ENCODE measurements at places on chromosomes 7 and 10.

GRCh38 chr10:46198516-46198915 is 88.3 kb upstream of the ANTXRL start:
- DNase-seq: no peak

GRCh38 chr7:150947241-150947745 is 30.8 kb downstream of the KCNH2 start:
- no peak for DNase-seq

GRCh38 chr7:1933066-1933750 is 263.1 kb downstream of the ELFN1 start:
- no peak for DNase-seq

DNA sequence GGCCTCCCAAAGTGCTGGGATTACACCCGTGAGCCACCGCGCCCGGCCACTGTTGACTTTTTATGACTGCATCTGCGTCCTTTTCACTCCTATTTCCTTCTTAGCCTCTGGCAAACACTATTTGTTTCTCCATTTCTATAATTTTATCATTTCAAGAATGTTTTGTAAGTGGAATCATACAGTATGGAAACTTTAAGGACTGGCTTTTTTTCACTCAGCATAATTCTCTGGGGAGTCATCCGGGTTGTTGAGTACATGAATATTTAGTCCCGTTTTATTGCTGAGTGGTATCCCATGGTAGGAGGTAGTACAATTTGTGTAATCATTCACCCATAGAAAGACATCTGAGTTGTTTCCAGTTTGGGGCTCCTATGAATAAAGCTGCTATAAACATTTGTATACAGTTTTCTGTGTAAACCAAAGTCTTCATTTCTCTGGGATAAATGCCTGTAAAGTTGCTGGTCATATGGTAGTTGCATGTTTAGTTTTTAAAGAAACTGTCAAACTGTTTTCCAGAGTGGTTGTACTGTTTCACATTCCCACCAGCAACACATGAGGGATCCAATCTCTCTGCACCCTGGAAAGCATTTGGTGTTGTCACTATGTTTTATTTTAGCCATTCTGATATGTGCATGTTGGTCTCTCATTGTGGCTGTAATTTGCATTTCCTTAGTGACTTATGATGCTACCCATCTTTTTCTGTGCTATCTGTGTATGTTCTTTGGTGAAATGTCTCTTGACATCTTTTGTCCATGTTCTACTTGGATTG is 139.6 kb upstream of the EEPD1 start:
- no peak for DNase-seq

- no peak for DNase-seq
These were observed 9.0 kb upstream of the TACR2 start for GRCh38 chr10:69425511-69426298.

- DNase-seq: no peak
These were observed 33.4 kb downstream of the ELFN1 start for GRCh38 chr7:1703441-1703840.

DNA sequence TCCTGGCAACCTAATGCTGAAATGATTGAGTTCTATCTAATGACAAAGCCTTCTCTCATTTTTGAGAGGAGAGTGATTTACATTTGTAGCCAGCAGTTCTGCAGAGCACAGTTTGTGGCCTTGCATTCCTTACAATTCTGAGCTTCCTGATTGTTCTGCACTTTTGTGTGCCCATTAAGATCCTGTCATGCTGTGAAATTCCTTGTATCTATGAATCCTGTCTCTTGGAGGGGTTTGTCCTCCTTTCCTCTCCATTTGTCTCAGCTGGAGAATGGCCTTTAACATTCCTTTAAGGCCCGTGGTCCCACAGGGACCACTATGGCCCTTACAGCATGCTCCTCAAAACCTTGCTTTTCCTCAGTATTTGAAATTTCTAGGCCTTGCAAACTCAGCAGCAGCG is 10.4 kb downstream of the KLHL7 start:
- DNase-seq: no peak

DNA sequence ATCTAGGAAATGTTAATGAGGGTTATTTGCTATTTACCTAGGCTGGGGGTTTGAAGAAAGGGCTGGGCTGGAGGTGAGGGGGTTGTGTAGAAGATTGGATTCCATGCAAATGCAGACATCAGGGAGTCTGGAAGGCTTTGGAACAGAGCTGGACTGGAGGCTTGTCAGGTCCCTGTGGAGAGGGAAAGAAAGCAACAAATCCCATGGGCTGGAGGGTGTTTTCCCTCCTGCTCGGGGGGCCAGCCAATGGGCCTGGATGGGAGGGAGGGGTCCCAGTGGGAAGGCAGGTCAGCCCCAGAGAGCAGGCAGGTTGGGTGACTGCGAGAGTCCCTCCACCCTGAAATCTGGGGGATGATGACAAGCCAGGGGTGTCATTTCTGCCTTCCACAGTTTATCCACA is 431.8 kb downstream of the RPS24 start:
- DNase-seq: no peak

DNA sequence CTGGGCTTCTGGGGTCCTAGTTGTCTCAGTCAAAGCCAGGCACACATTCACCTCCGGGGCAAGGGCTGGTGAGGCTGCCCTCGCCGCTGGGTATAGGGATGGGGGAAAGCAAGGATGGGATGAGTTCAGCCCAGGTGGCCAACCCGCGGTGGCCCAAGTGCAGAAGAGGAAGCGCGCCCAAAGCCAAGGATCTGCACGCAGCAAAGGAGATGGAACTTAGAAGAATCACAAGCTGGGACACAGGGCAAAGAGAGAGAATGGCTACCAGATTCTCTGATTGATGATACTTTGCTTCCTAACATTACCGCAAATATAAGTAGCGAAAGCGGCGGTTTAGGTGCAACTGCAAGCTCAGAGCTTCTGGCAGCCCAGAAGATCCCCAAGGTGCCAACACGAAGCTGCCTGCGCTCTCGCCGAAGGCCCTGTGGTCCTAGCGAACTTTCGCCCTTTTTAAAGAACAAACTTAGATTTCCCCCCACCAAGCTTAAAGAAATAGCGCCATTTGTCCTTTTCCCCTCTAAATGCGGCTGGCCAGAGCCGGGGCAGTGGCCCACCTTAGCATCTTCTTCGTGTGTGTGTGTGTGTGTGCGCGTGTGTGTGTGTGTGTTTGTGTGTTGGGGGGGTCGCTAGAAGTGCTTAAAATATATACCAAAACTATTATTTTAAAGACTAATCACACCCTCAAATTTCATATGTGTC is 927 bp upstream of the MKX start:
- DNase-seq: no peak

- no peak for DNase-seq
These were observed 8.5 kb upstream of the NRCAM start for GRCh38 chr7:108464743-108465142.

- DNase-seq: no peak
These were observed 4.5 kb downstream of the STMP1 start for GRCh38 chr7:135666846-135667245.

GRCh38 chr7:123865517-123866117 is 20.6 kb downstream of the HYAL4 start:
- peak; percentile 33 for DNase-seq

GRCh38 chr7:151503902-151504714 is 15.6 kb downstream of the RHEB start:
- DNase-seq: peak; percentile 29

DNA sequence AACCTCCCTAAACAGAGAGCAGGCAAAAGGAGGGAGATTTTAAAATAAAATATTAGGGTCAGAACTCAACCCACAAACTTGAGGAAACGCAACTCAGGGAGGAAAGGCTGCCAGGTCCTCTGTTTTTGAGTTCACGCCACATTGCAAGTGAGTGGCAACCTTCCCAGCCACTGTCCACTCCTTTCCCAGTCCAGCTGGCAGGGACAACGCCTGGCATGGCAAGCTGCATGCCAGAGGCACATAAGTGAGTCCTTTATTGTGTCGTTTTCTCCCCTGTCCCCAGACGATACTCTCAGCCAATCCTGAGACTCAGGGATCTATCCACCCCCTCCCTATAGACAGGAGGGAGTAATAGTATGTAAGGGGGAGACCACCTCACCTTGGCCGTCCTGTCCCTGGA is 22.4 kb downstream of the FBXW4 start:
- DNase-seq: no peak

GRCh38 chr7:47360301-47360900 is 221.5 kb downstream of the TNS3 start:
- no peak for DNase-seq

GRCh38 chr7:121873289-121874194 is 581 bp downstream of the PTPRZ1 start:
- peak; percentile 29 for DNase-seq

DNA sequence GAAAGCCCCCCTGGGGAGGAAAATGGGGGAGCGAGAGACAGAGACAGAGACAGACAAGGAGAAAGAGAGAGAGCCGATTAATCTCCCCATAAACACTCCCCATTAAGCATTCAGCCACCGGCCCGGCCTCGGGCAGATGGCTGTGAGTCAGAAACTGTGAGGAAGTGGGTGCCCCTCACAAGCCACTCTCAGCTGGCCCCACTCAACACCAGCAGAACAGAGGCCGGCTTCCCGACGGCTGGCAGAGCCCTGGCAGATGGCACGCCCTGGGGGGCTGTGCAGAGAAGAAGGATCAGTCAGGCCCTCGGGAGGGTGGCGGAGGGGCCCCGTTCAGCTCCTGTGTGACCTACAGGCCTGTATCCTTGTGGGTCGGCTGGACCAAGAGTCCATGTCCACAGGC is 41.2 kb downstream of the CAMK2B start:
- DNase-seq: peak; percentile 41

GRCh38 chr10:59303018-59303417 is 59.3 kb downstream of the FAM13C start:
- DNase-seq: no peak

DNA sequence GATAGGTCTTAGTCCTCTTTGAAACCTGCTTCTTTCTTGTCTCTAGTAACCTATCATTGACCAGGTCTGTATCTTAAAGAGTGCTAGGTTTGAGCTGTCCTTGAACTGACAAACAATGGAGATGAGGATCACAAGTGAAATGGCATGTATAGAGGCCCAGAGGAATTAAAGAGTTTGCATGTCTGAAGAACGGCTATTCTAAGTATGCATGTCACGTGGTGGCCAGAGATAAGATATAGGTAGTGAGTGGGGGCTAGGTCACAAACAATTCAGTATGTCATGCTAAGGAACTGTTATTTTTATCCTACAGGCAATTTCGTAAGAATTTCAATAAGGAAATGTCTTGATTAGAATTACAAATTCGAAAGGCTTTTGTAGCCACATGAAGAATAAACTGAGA is 95.3 kb downstream of the SUGCT start:
- no peak for DNase-seq

GRCh38 chr10:61792921-61793320 is 108.6 kb upstream of the ARID5B start:
- no peak for DNase-seq

DNA sequence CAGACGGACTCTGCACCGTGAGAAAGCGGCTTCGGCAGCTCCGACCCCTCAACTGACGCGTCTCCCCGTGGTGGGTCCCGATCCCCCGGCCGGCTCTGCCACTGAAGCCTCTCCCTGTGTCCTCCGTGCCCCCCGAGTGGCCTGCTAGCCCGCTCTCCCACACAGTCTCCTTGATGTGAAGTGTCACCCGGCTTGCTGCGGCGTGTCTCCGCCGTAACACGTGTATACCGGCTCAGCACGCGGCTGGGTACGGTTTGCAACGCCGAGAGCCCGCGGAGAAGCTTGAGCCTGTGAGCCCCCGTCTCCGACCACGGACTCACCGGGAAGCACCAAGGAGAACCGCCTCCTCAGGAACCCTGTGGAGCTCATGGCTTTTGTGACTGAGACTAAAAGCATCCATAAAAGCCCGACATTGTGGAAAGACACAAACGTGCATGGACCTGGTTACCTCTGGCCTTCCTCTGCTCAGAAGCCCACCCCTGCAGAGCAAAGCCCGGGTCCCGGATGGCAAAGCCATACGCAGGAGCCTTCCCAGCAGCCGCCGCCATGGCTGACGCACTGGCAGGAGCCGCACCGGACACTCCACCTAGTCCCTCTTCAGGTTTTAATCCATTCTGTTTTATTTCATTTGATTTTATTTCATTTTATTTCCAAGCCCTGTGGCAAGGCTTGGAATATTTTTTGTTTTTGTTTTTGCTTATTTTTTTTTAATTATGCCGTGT is 17.0 kb downstream of the PTPRN2 start:
- DNase-seq: no peak

- DNase-seq: peak; percentile 83
These were observed 5.6 kb downstream of the GPR15LG start for GRCh38 chr10:84179059-84179710.

DNA sequence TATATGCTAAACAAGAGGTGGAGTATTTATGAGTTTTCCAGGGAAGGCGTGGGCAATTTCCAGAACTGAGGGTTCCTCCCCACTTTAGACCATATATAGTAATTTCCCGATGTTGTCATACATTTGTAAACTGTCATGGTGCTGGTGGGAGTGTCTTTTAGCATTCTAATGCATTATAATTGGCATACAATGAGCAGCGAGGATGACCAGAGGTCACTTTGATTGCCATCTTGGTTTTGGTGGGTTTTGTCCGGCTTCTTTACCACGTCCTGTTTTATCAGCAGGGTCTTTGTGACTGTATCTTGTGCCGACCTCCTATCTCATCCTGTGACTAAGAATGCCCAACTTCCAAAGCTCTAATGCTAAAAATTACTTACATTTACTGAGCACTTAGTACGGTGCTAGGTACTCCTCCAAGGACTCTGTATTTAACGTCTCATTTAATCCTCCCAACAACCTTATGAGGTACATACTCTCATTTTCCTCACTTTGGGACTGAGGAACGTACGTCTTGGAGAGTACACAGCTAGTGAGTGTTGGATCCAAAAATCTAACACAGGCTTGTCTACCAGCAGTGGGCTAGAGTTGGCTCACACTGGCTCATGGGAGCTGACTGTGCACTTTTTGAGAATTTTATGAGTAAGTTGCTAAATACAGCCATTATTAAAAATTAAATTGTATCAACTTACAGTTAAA is 144.8 kb upstream of the NEBL start:
- DNase-seq: no peak

DNA sequence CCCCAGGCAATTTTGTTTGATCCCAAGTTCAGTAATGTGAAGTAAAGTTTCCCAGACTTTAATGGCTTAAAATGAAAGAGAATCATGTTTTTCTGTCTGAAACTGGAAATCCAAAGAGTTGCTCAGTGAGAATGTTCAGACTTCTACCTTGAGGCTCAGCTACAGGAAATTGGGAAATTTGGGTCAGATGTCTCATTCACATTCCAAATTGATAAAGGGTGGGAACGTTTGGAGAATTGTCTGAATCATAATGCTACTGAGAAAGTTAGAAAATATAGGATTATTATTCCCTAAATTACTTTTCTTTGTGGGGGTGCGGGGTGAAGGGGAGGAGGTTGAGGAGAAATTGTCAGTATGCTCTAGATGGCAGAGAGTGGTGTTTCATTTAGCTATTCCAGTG is 773.9 kb downstream of the LRMDA start:
- DNase-seq: no peak

GRCh38 chr7:83204715-83205114 is 42.0 kb upstream of the PCLO start:
- no peak for DNase-seq

Data from NCI-H446 (cell line).